ENCODE measurements at places on chromosomes 5 and 9. TPM values are rescaled to one million over a fixed set of nuclear protein-coding genes. Genes with fewer than 3 reads are reported as not detected.

The ITK gene
- total RNA-seq = 277 TPM

The PDE6A gene
- not detected for total RNA-seq

The ANKRD34B gene
- total RNA-seq = not detected

The LHX3 gene
- total RNA-seq = not detected

The STK32A gene
- total RNA-seq = not detected

- ATAC-seq = no peak
Observed at GRCh38 chr9:89877051-89878002, 272.5 kb downstream of the GADD45G start.

All from activated T-helper 17 cell treated with anti-CD3 and anti-CD28 coated beads, Interleukin-2, amount 50 U/mL, for 72 hours (primary cell).